ENCODE measurements at places on chromosomes 1 and 21.

GRCh38 chr1:77950873-77951272 is 28.0 kb downstream of the FUBP1 start:
- no peak for DNase-seq

DNA sequence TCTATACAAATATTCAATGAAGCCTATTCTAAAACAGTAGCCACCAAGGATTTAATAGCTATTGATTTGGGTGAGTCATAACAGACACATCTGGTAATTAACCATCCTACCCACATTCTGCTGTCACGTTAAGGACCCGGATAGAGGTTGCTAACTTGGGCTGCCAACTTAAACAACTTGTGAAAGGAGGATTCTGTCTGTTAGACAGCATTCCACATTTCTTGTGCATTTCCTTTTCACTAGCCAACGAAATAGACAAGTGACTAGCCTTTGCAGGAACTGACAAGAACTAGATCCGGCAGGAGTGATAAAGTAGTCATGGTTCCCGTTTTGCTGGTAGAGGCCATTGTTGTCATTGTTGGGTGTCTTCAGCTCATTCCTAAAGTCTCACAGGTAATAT is 9.5 kb downstream of the DSCAM start:
- no peak for DNase-seq

- DNase-seq: no peak
Observed at GRCh38 chr1:92482665-92483609, 3.8 kb downstream of the GFI1 start.

DNA sequence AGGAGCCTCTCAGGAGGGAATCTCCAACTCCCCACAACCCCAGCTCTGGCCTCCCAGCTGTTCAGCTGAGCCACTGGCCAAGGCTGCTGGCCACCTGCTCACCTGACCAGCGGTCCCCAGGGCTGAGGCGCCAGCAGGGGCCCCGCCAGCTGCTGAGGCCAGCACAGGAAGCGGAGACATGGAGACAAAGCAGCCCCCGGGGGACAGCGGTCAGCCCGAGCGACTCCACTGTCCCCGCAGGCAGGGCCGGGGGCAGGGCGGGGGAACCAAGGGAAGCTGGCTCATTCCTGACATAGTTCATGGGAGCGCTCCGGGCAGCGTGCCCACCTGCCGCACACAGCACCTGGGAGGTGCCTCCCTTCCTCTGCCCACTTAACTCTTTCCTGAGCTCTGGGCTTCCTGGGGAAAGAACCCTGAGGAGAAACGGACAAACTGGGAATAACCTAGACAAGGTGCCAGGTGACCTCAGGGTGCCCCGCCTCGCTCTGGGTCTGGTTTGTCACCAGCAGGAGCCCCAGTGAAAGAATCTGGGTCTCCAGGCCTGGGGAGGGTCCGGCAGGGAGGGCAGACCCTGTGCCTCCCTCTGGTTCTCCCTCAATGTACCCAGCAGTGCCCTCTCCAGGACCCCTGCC is 10.7 kb downstream of the EPHA2 start:
- DNase-seq: no peak

GRCh38 chr21:15706696-15707095 is 23.1 kb upstream of the USP25 start:
- no peak for DNase-seq

DNA sequence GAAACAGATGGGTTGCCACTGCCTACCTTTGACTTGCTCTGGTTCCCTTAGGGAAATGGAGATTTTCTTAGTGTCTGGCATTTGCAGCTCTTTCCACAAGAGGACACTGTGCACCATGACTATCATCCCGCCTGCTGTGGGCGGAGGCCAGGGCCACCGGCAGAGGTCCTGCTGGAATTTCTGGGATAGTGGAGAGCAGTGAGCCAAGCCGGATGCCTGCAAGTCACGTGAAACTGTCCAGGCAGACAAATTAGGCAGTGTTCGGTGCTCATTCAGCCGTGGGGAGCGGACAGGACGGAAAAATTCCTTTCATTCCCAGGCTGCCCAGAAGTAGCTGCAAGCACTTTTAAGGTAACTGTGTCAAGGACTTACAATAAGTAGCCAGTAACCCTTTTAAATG is 43.4 kb downstream of the IGSF5 start:
- DNase-seq: peak; percentile 71

- DNase-seq: no peak
Observed at GRCh38 chr1:23598424-23598823, 39.1 kb upstream of the ID3 start.
